NCI-H510A treated with DMSO at 0.1 percent for 48 hours (cell line): ENCODE measurements at places on chromosomes 6 and 20.

DNA sequence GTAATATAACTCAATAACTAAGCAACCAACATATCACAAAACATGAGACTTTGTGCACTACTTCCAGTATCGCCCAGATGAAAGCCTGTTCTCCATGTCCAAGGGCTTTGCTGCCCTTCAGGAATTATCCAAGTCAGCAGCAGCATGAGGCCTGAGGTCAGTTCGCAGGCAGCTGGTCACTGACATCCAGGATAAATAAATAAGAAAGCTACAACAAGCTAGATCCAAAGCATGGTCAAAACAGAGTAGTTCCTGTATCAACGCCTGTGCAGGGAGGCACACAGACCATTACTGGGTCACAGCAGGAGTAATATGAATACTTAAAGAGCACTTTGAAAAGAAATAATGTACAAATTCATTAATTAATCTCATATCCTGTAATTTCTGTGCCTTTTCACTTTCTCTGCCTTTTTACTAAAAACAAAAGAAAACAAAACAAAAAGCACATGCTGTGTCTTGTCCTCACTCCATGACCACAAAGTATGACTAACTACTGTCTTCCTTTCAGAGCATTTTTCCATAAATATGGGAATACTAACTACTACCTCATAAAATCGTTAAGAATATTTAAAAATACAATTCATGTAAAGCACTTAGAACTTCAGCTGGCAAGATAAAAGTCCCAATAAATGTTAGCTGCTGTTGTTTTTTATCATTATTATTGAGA lies 374.9 kb upstream of the IRAK1BP1 start:
- no peak for DNase-seq

DNA sequence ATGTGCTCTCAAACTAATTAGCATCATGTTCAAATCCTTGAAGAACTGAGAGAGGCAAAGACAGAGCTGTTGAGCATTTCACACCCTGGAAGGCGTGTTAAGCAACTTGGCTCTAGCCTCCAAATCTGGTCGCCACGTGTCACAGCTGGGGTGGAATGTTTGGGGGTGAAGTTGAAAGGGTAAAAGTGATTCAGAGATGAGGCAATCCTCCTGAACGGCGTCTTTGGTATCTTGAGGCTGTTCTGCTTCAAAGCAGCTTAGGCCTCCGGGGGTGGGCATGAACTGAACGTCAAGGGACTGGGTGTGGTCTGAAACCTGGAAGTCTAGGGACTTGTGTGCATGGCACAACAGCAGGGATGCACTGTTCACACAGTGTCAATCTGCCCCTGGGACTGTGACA lies 62.3 kb downstream of the TRAM2 start:
- DNase-seq: no peak

- DNase-seq: peak; percentile 59
Observed at GRCh38 chr6:13614126-13614925, 809 bp upstream of the NOL7 start.

GRCh38 chr6:129696843-129697242 lies 13.1 kb downstream of the ARHGAP18 start:
- DNase-seq: no peak

DNA sequence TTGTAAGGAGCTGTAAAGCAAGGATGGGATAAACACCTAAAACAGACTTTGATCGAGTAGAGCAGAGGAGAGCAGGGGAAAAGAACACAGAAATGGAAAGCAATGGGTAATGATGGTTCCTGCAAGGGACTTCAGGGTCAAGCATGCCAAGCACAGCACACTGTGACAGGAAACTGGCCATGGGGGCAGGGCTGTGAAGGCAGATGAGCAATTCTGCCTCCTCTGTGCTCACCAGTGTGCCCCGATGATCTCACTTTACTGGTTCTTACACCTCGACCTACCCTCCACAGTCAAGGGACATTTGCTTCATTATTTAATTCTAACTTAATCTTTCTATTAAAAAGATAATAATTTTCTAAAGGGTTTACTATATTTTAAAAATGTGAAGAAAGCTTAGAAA lies 21.6 kb upstream of the MYB start:
- DNase-seq: no peak
